ENCODE measurements at places on chromosomes 1 and 21.

DNA sequence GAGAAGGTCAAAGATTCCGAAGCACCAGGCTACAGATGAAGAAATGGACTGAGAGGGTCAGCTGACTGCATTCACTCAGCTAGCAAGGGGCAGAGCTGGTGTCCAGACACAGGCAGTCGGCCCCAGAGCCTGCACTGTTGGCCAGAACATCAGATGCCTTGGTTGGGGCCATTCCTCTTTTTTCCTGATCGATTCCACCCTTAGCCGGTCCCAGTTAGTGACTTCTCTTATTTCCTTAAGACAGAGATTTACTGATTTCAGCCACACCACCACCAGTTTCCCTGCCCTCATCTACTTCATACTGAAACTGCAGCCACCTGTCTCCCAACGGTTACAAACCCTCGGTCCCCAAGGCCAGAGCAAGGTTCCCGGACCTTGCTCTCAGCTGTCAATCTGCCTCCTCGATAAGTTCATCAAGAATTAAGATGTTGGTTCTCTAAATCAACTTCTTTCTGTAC is 11.5 kb downstream of the CD58 start:
- DNase-seq, result no peak

GRCh38 chr1:157162345-157162744 is 24.1 kb upstream of the ETV3 start:
- DNase-seq, result no peak

GRCh38 chr1:18819986-18820790 is 39.3 kb downstream of the TAS1R2 start:
- DNase-seq, result no peak

GRCh38 chr1:76374086-76374485 is 299.5 kb downstream of the ST6GALNAC3 start:
- DNase-seq, result no peak
